ENCODE measurements at places on chromosomes 7 and 10.

DNA sequence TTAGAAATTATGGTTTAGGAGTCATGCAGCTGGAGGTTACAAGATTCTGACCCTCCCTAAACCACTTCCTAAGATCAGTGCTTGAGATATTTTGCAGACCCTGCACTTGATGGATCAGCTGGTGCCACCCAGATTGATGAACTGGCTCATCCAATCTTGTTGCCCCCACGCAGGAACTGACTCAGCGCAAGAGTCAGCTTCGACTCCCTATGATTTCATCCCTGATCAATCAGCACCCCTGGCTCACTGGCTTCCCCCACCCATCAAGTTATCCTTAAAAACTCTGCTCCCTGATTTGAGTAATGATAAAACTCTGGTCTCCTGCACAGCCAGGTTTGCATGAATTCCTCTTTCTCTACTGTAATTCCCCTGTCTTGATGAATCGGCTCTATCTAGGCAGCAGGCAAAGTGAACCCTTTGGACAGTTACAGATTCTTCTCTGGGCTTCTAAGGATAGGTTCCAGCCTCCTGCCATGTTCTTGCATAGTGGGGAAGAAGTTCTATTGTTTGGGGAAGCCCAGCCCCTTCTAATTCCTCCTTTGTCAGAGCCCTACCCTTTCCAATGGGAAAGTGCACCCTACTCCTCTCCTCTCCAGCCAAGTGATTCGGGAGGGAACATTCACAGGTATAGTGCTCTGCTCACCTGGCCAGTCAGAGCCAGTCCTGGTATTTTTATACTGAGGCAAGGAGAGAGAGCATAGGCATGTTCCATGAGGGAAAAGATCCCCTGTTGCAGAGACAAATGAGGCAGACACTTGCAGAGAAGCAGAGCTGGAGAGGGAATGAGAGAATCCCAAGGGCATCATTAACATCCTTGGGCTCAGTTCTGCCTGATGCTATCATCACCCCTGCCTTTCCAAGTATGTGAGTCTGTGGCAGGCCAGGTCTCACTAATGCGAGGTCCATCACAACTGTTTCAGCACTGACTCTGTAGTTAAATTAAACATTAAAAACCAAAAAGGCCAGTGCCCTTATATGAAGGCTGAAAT lies 224.4 kb upstream of the GALNT17 start:
- no peak for DNase-seq

DNA sequence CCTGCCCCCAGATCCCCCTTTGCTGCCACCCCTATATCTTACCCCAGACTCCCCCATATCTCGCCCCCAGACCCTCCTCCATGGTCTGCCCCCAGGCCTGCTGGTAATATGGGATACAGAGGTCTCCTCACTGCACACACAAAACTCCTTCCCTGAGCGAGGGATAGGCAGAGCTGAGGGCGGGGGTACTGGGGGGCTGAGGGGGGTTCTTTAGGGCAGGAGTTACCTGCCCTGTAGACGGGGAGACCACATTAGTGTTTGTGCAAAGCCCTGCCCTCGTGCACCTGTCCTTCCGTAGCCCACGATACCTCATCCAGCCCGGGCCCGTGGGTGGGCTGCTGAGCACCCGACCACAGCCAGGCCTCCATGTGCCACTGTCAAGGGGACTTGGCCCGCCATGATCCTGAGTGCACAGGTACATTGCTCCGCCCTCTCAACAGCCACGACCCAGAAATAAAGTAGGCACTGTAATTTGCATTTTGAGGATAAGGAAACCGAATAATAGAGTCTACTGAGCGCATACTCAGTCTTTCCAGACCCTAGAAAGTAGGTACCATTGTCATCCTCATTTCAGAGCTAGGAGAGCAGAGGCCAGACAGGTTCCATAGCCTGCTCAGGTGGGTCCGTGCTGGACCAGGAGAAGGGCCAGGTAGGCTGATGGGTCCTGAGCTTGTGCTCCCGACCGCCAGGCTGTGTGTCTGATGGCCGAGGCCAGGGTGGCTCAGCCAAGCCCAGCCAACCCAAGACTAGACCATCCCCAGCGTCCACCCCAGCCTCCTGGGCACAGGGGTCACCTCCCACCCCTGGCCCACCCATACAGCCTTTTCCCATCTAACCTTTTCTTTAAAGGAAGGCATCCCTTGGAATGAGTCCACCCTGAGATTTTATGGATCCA lies 115.2 kb downstream of the LHPP start:
- no peak for DNase-seq

- DNase-seq, result peak; percentile 22
Observed at GRCh38 chr7:140397784-140398750, at the start of gene SLC37A3. SLC37A3 (minus strand) TSS chr7:140398530; CDS start chr7:140382526, 16,004 bp downstream.

DNA sequence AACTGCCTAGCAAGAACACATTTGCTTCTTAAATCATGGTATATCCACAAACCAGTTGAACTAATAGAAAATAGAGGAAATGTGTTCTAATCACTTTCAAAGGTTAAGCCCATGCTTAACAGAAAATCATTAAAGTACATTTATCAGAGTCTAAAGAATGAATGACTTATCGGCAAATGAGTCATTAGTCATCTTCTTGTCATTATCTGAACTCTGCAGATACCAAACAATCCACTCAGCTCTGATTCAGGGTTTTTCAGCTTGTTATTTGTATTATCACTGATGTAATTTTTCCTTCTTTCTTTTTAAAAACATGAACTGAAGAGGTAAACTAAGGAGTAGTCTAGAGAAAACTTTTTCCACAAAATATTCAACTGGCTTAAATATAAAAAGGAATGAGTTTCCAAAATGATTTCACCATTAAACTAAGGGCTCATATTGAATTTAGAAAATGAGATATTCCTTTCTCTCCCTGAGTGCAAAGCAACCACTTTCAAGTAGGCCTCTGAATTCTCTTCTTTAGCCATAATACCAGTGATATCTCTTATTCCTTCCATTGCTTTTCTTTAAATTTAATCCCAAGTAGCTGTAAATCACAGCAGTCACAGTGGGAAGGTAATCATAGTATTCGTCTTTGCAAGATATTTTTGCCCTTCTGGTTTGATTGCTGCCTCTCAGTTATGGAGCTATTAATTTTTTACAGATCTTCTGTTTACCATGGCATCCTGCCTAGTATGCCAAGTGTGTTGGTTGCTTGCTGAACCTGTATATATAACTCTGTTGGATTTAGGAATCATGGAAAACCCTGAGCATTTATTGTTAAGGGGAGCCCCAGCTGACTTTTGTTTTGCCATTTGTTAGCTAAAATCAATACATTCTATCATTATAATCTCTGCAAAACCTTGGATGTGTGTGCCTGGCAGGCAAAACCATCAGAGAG lies 125.1 kb downstream of the THSD7A start:
- peak; percentile 19 for DNase-seq

- no peak for DNase-seq
Observed at GRCh38 chr7:31020652-31021051, 31.5 kb upstream of the ADCYAP1R1 start.

- DNase-seq, result no peak
Observed at GRCh38 chr10:131666091-131666490, 234.7 kb upstream of the PPP2R2D start.

DNA sequence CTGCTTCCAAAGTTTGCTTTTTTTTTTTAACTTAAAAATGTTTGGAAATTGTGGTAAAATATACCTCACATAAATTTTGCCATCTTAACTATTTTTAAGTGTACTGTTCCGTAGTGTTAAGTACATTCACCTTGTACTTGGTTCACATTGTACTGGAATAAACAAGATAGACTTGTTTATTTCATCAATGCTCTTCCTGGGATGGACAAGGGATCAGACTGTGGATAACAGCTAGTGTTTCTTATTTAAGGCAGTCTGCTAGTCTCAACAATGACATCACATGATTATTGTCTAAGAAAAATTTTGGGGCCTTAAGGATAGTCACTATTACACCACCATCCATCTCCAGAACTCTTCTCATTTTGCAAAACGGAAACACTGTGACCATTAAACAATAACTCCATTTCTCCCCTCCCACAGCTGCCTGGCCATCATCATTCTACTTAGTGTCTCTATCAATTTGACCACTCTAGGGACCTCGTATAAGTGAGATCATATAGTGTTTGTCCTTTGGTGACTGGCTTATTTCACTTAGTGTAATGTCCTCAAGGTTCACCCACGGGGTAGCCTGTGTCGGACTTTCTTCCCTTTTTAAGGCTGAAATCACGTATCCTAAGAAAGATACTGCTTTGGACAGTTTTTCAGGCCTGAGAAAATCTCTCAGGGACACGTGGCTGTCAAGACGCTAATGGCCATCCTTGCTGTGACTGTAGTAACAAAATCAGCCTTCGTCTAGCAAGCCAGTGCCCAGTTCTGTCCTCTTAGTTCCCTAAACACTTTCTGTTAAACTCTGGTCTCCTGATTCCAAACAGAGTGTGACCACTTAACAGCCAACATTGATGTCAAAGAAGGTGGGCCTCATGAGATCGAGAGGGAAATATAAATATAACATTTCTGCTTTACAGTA lies 305.2 kb downstream of the FRMD4A start:
- no peak for DNase-seq

- no peak for DNase-seq
Observed at GRCh38 chr10:98456686-98457482, 10.1 kb upstream of the HPS1 start.

- DNase-seq, result no peak
Observed at GRCh38 chr7:142583446-142583845, 165.8 kb upstream of the PRSS1 start.

GRCh38 chr7:131096267-131096927 lies 231.3 kb upstream of the MKLN1 start:
- DNase-seq, result no peak

DNA sequence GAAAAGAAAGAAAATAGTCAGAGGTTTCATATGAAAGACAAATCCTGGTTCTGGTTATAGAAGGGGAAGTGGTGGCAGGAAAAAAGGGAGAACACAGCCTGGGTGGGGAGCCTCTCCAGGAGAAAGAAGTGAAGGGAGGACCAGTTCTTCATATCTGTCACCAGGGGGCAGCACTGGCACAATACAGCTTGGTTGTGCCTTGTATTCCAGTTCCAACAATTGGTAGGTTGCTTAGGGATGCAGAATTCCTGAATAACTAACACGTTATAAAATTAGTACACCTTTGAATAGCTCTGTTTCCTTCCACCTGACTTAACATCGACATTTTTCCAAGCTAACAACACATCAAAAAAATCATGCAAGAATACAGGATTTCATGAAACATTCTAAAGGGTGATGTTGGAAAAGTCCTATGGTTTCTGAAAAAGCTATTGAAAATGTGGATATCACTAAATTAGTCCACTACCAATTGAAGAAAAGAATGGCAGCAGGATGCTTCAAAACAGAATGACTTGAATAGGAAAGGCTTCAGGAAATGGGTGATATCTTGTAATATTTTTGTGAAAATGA lies 52.9 kb downstream of the CYP26A1 start:
- DNase-seq, result no peak

DNA sequence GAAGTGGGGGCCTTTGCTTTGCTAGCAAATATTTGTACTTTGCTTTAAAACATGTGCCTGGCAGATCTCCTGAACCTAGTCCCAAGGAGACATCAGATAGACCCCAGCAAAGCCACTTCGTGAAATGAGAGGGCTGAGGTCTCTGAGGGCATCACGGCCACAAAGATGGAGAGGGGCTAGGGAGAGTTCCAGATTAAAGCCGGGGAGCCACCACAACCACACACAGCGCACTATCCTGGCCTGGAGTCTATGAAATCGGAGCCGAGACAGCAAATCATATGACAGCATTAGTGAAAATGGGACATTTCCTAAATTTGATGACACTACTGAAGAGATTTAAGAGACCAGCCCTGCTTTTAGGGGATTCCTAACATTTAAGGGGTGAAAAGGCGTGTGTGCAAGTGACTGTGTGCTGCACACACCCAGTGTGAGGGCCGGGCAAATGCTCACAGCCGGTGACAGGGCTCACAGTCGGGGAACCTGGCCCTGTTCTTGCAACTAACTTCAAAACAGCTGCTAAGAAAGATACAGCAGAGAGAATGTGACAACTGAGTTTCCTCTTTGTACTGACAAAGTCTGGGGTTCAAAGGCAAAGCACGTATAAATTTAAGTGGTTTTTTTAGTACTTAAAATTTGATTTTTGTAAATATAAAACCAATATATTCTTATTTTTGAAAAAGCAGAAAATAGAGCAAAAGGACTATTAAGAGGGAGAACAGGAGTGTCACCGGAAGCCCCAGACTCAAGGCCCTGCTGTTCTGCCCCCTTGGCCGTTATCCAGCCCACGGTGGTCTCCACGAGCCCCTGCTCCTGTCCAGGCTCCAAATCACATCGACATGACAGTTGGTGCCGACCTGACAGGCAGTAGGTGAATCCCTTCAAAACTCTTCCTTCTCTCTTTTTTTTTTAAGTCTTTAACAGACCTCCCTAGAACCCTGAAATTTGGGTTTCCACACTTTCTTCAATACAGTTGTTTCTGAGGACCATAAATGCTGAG lies 49.5 kb downstream of the VIPR2 start:
- DNase-seq, result no peak

DNA sequence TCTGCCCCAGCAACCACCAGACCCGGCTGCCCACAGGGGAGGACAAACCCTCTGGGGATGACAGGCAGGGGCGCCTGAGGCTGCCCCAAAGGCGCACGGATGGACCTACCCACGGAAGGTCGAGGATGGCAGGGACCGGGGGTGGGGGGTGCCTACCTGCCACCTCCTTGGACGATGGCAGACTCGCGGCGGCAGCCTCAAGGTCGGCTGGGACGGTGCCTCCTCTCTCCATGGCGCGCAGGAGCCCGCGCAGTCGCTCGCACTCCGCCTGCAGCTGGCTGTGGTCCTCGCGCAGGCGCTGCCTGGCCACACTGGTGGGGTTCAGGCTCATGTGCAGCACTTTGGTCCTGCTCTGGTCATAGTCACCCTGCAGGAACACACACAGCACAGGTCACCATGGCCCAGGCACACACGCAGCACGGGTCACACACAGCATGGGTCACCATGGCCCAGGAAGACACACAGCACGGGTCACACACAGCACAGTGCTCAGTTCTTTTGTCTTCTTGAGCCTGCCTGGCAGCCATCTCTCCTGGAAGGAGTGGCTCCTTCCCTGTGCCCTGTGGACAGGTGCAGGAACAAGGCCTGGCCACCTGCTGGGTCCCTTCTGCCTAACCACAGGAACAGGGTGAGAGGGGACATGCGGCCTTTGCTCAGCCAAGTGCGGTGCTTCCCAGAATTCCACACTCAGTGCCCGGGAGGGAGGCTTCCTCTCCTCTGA lies 266.6 kb downstream of the ELFN1 start:
- no peak for DNase-seq

DNA sequence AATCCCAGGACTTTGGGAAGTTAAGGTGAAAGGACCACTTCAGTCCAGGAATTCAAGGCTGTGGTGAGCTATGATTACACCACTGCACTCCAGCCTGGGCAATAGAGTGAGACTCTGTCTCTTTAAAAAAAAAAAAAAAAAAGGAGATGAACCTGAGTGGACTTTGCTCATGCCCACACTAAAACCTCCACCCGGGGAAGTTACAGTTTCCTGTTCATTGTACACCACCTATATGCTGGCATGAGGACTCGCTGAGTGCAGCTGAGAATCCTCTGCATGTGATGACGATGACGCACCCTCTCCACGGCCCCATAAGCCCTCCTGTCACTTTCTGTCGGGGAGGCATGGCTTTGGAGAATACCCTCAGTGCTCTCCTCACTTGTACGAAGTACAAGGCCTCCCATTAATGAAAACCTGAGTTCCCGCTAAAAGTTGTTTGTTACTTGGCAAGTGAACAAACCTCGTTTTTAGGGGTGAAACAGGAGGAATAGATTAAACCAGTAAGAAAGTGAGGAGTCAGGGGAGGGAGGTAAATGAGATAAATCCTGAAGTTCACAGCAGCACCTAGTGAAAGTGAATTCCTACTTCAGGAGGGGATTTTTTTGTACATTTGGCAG lies 15.9 kb downstream of the TMEM176B start:
- DNase-seq, result no peak

GRCh38 chr7:47887016-47887640 lies 61.1 kb downstream of the PKD1L1 start:
- no peak for DNase-seq

Data from NCI-H1417 treated with DMSO at 0.1 percent for 48 hours (cell line).